ENCODE measurements at places on chromosomes 6 and 20.
A peak's percentile ranks its signal among the peaks of the same experiment; 100 is the strongest.

DNA sequence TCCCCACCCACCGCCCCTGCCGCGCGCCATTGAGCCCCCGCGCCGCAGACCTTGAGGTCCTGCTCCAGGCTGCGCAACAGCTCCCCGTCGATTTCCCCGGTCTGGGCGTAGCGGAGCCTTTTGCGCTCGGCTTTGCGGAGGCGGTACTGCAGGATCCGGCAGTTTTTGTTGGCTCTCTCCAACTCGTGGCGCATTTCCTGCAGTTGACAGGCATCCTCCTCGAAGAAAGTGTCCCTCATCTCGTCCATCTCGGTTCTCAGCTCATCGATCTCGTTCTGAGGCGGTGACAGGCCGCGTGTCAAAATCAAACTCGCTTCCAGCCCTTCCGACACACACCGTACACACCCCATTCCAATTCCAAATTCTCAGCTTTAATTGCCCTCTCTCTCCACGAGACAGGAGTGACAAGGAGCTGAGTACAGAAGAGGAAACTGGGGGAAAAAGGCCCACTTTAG is 4.3 kb downstream of the MTCL3 start:
- peak; percentile 79 for DNase-seq

DNA sequence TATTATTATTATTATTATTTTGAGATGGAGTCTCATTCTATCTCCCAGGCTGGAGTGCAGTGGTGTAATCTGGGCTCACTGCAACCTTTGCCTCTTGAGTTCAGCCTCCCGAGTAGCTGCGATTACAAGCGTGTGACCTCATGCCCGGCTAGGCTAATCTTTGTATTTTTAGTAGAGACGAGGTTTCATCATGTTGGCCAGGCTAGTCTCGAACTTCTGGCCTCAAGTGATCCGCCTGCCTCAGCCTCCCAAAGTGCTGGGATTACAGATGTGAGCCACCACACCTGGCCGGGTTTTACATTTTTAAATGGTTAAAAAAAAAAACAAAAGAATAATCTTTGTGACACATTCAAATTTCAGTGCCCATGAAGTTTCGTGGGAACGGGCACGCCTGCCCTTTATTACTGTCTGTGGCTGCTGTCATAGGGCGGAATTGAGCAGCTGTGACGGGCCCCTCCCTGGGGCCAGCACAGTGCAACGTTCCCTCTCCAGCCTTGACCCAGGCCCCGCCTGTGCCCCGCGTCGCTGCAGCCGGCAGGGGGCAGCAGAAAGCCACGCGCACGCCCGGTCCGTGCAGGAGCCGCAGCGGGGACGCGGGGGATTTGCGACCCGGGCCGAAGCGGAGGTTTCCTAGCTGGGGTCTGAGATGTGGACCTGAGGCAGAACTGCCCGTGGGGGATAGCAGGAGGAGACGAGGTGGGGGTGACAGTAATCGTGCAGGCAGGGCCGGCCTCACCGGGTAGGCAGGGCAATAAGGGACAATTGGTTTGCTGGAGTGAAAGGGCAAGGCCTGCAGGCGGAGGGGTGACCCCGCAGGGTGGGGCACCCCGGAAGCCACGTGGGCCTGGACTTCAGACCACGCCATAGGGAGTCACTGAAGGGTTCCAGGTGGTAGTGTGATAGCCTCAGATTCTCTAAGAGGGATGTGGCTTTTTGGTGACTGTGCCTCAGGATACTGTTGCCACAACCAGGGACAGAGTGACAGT is 54.3 kb downstream of the SYTL3 start:
- DNase-seq, result peak; percentile 92

DNA sequence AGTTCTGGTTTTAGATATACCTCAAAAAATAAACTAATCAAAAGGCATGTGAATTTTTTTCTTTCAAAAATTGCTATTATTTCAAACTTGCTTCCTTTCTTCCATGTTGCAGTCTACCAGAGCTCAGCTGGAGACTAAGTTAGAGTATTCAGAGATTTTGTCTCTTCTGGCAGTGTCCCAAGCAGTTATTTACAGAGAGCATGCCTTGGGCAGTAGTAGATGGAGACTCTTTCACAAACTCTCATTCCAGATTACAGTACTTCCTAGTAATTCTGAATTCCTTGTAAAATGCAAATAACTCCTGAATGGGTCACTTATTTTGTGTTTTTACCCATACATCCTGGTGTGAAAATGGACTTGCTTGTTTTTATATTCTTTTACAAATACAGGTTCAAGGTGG is 703.4 kb downstream of the EPHA7 start:
- no peak for DNase-seq

DNA sequence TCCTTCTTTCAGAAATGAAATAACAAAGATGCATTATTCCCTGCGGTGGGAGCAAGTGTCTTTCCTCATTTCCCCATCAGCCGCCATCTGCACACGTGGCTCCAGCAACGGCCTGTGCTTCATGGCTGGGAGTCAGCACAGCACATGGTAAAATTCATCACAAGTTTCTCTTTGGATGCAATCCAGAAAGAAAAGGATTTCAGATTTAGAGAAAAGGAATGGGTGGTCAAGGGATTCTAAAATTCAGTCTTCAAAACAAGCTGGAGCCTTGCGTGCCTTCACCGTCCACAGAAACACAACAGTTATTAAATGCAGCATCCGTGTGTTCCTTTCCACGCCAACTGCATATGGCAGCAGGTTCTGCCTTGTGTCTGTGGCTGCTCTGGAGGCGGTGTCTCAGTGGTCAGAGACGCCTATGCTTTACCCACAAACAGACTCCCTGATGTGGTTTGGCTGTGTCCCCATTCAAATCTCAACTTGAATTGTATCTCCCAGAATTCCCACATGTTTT is 107.6 kb downstream of the THBS2 start:
- DNase-seq, result peak; percentile 71

GRCh38 chr6:137827977-137828810 is 38.9 kb upstream of the TNFAIP3 start:
- no peak for DNase-seq

- peak; percentile 12 for DNase-seq
Observed at GRCh38 chr6:422433-423054, 31.0 kb downstream of the IRF4 start.

DNA sequence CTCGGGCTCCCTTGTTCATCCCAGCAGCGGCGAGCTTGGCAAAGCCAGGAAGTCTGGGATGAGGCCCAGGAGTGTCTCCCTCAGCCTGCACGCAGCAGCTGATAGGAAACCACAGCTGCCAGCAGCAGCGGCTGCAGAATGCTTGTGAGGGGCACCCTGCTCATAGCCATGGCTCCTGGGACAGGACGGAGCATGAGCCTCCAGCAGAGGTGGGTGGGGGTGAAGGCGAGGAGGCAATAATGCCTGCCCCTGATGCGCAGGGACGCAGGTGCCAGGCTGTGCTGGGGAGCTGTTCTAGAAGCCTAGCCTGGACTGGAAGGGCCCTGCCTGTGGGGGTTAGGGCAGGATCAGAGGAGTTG is 157.9 kb downstream of the CD83 start:
- no peak for DNase-seq

GRCh38 chr6:34595332-34596184 is 39.4 kb upstream of the SPDEF start:
- DNase-seq, result no peak

GRCh38 chr6:163390770-163391169 is 23.7 kb upstream of the QKI start:
- no peak for DNase-seq

Measured in eye (tissue), 1 donor.